CD4-positive, alpha-beta T cell treated with Interleukin-15 for 4 hours (primary cell): ENCODE measurements at places on chromosomes 11 and 22.

DNA sequence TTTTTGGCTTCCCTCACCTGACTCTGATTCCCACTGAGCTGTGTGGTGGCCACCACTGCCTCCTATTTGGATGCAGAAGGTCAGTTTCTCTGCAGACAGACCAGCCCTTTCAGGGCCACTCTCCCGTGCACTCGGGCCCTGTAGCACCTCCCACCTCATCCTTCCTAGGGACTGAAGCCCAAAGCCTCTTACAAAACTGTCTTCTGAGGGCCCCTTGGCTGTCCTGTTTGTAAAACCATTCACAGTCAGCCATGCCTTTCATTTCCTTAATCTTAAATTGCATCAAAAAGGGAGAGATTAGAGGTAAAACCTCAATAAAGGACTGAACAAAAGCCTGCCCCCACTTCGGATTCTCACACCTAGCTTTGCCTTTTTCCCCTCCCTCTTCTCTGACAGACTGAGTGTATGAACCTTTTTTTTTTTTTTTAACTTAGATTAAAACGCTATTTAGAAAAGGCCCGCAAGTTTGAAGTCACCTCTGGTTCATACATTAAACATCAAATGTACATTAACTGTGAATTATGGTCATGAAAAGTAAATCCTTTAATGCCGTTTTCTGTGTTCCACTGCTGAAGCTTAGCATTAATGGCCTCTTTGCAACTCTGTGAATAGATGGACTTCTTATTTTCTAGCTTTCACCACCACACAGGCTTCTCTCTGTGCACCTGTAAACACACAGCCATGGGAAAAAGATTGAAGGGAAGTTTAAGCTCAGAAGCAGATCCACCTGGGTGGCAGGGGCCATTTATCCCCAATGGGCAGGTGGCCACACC is 247.2 kb upstream of the CADM1 start:
- DNase-seq = no peak

GRCh38 chr11:130872102-130872501 is 44.2 kb downstream of the SNX19 start:
- DNase-seq = no peak

DNA sequence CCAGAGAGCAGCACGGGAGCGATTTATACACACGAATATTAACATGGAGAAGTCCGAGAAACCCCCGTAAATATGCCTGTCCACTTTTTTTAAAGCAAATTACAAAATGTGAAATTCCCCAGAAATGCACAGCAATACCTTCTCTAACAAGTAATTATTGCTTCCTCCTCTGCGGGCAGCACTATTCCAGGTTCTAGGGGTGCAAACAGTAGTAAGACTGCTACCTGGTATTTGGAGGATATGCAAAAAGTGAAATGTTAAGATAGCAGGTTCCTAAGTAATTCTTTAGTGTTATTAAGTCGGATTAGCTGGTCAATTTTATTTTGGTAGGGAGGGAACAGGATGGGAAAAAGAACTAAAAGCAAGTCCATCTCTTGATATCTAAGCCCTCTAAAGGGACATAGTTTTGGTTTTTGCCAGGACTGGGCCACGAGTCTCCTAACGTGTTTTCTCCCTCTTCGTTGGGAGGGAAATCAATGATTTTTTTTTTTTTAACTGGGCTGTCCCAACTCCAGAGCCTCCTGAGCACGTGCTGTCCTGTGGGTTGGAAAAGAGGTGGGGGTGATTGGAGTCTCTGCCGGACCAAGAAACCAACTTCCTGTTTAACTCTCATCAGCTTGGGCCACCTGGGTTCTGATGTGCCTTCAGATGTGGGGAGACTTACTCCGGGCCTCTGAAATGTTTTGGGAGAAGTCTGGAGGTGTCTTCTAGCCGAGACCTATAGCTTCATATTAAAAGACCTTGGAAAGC is 1.7 kb upstream of the XBP1 start:
- no peak for DNase-seq

DNA sequence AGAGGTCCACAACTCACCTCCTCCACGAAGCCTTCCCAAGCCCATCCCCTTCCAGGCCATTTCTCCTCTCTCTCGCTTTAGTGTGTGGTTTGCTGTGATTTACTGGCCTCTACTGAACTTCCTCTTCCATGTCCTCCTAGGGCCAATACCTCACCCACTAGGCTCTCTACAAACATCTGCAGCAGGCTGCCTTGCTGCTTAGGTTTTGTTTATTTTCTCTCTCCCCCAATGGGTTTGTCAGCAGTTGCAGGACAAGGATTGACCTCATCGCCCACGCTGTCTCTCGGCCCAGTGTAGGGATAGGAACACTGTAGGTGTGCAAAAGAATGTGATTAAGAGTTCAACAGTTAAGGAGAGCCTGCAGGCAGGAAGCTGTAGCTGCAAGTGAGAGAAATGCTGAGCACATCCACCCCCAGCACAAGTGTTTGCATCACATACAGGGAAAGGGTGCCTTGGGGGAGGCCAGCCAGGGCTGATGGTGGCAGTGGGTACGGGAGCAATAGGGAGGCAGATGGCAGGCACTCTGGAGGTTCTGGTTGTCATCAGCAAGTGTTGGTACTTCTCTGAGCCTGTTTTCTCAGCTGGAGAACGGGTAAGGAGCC is 1.4 kb downstream of the PC start:
- DNase-seq = no peak

DNA sequence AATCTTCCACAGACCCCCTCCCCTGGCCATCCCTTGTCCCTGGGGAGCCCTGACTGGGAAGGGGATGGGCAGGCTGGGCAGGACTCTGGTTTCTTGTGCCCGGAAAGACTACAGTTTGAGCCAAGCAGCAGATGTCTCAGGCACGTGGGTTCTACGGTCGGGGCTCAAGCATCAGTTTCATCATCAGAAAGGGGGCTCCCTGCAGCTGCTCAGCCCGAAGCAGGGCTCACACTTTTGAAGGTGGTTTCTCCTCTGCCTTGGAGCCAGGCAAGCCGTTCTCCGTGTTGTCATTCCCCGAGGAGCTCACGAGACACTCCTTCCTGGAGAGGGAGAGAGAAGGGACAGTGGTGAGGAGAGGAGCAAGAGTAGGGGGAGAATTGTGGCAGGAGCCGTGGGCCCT is 15.8 kb downstream of the SCN4B start:
- DNase-seq = no peak

DNA sequence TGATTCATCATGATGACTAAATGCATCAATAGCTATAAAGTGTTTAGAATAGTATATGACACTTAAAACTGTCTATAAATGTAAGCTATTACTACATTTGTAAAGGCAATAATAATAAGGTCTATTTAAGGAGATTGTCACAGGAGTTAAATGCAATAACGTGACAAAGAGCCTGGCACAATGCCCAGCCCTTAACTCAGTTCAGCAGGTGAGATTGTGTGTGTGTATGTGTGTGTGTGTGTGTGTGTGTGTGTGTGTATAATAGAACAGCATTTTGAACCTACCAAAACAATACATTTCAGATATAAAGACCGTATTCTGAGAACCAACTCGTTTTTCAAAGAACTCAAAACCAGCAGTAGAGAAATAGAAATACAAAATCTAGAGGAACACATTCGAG is 177.5 kb downstream of the MYO18B start:
- DNase-seq = no peak

- no peak for DNase-seq
Observed at GRCh38 chr11:81059356-81059755, 1618.5 kb upstream of the TENM4 start.

- DNase-seq = no peak
Observed at GRCh38 chr11:6012035-6012668, 5.4 kb upstream of the OR56A4 start.

- peak; percentile 67 for DNase-seq
Observed at GRCh38 chr11:6667733-6668374, 12.2 kb upstream of the DCHS1 start.

DNA sequence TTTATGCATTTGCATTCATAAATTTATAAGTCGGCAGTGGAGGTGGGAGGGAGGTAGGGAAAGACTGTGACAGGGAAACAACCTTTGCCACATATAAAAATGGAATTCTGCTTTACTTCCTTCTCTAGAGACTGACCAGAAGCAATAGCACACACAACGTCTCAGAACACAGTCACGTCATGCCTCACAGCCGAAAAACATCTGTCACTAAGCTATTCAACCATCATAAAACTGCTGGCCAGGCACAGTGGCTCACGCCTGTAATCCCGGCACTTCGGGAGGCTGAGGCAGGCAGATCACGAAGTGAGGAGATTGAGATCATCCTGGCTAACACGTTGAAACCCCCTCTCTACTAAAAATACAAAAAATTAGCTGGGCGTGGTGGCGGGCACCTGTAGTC is 101.0 kb upstream of the CHRM4 start:
- no peak for DNase-seq

DNA sequence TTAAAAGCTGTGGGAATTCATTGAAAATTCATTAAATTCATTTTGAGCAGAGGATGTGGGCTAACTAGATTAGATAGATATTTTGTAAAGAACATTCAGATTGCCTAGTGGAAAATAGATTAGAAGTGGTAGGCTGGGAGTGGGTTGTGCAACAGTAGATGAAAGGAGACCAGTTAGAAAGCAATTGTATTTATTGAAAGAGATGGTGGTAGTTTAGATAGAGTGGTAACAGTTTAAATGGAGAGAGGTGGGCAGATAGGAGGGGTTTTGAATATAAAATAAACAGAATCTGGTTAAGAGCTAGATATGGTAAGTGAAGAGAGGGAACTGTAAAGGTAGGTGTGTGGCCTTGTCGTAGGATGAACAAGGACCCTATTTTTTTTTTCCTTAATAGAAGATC is 34.5 kb downstream of the METTL15 start:
- DNase-seq = no peak

- DNase-seq = peak; percentile 87
Observed at GRCh38 chr22:39490135-39490798, 11.8 kb upstream of the MIEF1 start.

DNA sequence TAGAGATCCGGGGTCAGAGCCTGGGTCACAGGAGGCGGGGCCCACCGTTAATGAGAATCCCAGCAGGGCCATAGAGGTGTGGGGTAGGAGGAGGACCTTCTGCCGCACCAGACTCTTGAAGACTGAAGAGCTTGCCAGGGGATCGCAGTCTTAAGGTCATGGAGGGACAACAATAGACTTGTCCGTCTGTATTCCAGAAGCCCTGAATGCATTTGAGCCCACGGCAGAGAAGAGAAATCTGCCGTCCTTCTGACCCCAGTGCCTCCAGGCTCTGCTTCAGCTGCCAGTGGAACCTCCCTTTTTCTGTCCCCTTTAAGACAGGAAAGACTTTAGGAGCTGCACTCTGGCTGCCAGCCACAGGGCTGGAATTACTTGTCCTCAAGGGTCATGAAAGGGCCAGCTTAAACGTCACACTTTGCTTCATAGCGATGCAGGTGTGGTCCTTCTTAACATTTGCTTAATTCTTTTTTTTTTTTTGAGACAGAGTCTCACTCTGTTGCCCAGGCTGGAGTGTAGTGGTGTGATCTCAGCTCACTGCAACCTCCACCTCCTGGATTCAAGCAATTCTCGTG is 15.5 kb upstream of the ST3GAL4 start:
- DNase-seq = no peak

GRCh38 chr11:65503368-65503948 is 4.6 kb downstream of the MALAT1 start:
- DNase-seq = no peak

DNA sequence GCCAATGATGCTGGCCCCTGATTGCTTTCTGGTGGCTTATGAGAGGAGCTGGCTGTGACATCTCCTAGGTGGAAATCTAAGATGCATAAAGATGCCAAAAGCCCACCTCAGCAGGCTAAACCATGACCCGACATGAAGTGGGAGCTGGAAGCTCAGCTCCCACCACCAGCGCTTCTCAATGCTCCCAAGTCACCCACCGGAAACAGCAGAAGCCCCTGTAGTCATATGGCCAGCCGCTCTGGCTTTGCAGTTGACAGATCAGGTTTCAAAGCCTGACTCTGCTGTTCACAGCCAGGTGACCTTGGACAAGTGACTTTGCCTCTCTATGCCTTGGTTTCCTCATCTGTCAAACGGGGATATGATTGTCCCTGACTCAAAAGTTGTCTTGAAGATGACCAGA is 29.1 kb upstream of the ANO1 start:
- no peak for DNase-seq

GRCh38 chr22:28021116-28021997 is 102.3 kb upstream of the PITPNB start:
- no peak for DNase-seq

- no peak for DNase-seq
Observed at GRCh38 chr22:19745155-19746101, 15.2 kb upstream of the TBX1 start.

DNA sequence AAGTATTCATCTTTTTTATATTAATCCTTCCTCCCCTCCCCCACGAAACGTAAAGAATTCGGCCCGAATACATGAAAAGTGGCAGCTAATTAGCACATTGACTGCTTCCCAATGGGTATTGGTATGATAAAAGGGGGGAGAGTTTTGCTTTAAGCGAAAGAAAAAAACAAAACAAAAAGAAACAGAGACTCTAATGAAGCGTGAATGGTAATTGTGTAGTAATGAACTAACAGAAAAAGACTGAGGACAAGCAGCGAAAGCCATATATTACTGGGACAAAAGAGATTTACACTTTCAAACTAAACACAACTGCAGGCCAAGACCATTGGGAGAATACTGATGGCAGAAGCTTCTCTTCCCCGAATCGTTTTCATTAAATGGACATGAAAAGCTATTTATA is 2.5 kb downstream of the DBX1 start:
- no peak for DNase-seq

GRCh38 chr11:81420668-81421250 is 1312.9 kb downstream of the FAM181B start:
- DNase-seq = no peak

GRCh38 chr22:19853879-19854777 is 546 bp downstream of the GNB1L start:
- DNase-seq = no peak

- DNase-seq = peak; percentile 17
Observed at GRCh38 chr22:44975427-44976262, 34.2 kb downstream of the PHF21B start.

GRCh38 chr11:77425346-77425745 is 48.5 kb downstream of the PAK1 start:
- DNase-seq = no peak

- DNase-seq = no peak
Observed at GRCh38 chr22:42270176-42270509, 310 bp downstream of the TCF20 start.

DNA sequence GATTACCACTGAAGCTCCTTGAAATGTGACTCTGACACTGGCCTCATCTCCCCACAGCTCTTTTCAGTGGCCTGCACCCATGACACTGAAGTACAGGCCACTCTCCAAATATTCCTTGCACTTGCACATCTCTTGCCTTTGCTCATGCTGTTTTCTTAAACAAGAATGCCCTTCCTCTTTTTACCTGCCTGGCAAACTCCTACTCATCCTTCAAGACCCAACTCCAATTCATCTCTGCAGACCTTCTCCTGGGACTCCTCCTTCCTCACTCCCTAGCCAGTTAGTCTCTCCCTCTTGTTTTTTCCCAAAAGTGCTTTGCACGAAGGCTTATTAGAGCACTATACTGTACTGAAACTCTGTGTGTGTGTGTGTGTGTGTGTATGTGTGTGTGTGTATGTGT is 2.6 kb downstream of the KCNE3 start:
- DNase-seq = no peak

DNA sequence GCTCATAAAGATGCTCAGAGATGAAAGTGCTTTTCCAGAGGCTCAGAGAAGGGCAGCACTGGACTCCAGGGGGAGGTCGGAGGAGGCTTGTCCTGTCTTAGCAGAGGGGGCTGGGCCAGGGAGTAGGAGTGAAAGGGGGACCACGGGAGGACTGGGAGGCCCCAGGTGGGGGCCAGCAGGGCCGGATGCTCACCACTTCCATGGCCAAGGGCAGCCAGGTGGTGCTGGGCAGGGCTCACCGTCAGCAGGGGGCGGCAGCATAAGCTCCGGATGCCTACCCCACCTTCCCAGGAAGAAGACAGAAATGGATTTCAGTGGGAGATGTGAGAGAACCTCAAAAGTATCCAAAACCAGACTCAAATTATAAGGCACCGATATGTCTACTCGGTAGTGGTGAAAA is 11.0 kb downstream of the RAB36 start:
- DNase-seq = no peak
